ENCODE measurements at places on chromosomes 4 and X.
A peak's percentile ranks its signal among the peaks of the same experiment; 100 is the strongest.

DNA sequence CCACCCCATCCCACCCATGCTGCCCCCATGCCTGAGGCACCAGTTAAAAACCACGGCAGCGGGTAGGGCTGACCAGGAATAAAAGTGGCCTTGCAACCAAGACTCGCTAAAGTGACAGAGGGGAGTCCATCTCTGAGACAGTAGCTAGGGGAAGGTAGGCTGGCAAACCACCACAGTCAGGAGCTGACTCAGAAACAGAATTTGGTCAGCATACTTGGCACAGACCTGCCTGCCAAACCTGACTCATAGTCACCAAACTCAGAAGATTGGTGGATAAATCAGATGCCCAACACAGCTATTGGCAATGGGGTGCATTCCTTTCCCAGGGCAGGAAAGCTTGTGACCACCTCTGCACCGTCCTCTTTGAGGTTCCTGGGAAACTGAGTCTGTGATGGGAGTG lies 193.8 kb downstream of the BCOR start:
- DNase-seq, result no peak

- DNase-seq, result no peak
Observed at GRCh38 chrX:69321006-69321655, 155.9 kb upstream of the PJA1 start.

DNA sequence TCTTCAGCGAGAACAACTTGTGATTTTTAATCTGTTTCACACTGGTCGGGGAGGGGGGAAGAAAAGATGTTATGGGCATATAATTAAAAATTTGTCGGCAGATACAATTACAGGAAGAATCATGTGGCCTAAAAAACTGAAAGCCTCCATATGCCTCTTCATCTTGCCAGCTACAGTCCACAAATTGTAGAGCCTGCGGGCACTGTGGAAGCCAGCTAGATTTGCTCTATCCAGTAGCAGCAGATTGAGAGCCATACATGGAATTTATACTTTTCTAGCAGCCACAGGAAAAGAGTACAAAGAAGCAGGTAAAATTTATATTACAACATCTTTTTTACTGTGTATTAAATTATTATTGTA lies 147.3 kb downstream of the TBL1X start:
- no peak for DNase-seq

DNA sequence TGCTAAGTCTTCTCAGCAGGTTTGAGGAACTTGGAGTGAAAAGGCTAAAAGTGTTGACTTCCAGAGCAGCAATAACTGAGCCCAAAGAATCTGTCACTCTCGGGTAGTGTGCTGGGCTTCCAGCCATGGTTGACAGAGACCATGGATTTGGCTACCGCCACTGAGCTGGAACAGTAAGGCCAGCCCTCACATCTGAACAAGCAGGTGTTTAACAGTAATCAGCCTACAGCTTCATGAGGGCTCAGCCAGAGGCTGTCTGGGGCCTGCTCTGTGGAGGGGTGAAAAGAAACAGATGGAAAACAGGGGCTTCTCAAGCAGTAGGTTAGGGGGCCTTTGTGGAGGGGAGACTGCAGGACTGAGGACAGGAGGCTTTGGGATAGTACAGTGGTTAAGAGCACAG lies 14.9 kb downstream of the RASL11B start:
- no peak for DNase-seq

GRCh38 chr4:119478446-119479179 lies 150.0 kb downstream of the PDE5A start:
- DNase-seq, result no peak

- DNase-seq, result no peak
Observed at GRCh38 chrX:119981286-119982070, 37.9 kb upstream of the NKAP start.

- DNase-seq, result no peak
Observed at GRCh38 chr4:147009875-147010274, 64.2 kb upstream of the TTC29 start.

DNA sequence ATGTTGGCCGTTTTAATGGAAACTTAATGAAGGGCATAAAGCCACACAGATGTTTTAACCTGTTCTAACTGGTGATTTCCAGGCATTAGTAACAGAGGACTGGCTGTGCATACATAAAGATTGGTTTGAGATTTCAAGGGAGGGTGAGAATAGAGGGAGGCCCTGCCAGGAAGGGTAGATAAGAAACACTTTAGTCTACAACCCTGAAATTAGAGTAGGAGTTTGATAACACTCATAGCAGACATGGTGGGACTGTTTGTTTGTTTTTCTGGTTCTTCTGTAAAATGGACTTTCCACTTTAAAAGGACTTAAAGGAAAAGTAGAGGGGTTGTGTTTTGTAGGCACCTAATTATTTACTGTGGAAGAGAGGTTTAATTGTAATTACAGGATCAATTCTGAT lies 16.2 kb downstream of the SLC4A4 start:
- no peak for DNase-seq

DNA sequence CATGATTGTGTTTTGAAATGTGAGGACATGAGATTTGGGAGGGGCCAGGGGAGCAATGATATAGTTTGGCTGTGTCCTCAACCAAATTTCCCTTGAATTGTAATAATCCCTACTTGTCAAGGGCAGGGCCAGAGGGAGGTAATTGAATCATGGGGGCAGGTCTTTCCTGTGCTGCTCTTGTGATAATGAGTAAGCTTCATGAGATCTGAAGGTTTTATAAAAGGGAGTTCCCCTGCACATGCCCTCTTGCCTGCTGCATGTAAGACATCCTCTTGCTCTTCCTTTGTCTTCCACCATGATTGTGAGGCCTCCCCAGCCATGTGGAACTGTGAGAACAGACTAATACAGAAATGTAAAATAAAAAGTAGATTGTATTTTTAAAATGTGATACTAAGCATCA lies 1294.9 kb downstream of the ADGRL3 start:
- DNase-seq, result no peak

DNA sequence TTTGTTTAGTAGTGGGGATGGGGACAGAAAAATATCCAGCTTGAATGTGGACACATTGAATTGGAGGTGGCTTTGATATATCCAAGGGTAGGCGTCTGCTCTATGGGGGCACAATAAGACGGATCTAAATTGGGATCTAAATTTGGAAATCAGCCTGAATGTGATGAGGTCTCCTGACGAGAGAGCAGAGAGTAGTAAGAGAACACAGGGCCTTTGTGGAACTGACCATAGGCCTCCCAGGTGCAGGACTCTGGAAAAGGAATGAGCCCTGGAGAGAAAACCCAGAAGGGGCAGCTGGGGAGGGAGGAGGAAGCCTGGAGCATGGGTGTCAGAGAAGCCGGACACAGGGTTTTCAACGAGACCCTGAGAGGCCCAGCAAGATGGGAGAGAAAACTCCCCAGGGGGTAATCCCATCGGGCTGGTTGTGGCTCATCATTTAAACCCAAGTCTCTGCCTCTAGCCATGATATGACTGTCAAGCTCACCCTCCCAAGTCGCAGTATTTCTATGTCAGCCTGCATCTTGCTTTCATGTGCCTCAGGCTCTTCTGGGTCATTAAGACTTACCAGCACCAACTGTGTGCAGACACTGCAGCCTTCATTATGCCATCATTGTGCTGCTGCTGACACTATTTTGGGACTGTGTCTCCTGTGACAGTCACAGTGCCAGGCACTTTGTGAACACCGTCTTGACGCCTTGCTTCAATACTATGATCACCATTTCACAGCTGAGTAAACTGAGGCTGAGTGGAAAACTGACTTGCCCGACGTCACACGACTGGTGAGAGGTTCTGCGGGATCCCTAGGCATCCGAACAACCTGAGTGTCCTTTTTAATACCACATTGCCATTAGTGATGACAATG lies 57.1 kb downstream of the ANAPC4 start:
- DNase-seq, result no peak

- DNase-seq, result no peak
Observed at GRCh38 chr4:44914748-44915147, 188.4 kb upstream of the GNPDA2 start.

DNA sequence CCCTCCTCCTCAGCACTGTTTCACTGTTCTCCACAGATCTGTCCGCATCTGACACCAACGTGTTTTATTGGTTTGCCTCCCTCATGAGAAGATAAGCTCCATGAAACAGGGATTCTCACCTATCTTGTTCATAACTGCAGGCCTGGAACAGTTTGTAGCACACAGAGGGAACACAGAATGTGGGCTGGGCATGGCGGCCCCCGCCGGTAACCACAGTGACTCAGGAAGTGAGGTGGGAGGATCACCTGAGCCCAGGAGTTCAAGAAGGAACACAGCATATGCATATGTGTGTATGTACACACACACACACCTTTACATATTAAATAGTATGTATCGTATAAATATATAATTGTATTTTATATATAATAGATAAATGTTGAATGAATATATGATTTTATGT lies 168.6 kb downstream of the AFAP1 start:
- peak; percentile 24 for DNase-seq

- no peak for DNase-seq
Observed at GRCh38 chr4:40998675-40999358, 215.5 kb downstream of the APBB2 start.

DNA sequence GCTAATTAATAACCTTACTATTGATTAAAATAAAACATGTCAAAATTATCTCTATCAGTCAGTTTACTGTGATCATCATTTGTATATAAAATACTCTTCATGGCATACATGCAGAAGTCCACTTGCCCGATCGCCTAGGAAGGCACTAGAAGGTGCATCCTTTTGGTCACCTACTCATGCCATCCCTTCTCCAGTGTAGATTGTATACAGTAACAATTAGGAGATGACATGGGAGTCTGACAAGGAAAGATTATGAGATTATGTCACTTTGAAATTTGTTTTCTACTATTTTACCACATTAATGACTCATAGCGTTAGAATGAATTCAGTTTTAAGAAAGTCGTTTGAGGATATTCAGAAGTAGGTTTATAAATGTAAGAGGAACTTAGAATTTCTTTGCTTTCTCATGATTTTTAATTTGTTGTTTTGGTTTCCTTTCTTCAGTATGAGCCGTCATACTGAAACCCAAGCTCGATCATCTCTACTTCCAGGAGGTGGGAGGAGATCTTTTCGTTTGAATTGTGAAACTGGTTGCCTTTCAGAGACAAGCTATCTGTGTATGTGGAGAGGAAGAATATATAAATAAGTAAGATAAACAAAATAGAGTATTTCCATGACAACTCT lies 51.1 kb upstream of the UNC5C start:
- no peak for DNase-seq

DNA sequence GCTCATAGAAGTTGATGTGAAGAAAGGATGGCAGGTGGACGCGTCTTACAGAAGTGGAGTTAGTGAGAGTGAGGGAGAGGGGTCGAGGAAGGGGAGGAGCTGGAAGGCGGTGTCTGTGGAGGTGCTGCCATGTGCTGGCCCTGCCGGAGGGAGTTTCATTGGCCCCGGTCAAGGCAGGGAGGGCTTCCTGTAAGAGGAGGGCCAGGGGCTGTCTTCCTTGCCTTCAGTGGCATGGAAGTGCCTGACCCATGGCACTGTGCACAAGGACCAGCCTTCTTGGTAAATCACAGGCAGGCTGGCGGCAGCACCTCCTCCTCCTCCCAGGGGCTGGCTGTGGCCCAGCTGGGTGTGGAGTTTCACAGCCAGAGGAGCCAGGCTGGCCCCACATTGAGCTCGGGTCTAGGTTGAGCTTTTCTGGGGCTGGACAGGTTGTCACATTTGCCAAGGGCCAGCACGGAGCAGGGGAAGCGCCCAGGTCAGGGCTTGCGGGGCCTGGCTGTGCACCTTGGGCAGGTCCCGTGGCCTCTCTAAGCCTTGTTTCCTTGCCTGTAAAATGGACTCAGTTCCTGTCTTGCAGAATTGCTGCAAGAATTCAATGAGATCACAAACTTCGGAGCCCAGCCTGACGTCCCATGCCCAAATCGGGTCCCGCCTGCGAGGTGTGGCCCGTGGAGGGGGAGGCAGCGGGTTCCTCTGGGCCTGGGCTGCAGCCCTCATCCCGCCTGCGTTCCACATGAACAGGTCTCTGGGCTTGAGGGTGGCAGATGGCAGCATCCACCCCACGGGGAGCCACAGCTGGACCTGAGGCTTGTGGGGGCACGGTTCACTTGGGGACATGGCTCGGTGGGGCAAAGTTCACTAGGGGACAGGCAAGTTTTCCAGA lies 7.0 kb downstream of the HTRA3 start:
- DNase-seq, result no peak

GRCh38 chr4:104901438-104901837 lies 245.2 kb upstream of the TET2 start:
- DNase-seq, result no peak

DNA sequence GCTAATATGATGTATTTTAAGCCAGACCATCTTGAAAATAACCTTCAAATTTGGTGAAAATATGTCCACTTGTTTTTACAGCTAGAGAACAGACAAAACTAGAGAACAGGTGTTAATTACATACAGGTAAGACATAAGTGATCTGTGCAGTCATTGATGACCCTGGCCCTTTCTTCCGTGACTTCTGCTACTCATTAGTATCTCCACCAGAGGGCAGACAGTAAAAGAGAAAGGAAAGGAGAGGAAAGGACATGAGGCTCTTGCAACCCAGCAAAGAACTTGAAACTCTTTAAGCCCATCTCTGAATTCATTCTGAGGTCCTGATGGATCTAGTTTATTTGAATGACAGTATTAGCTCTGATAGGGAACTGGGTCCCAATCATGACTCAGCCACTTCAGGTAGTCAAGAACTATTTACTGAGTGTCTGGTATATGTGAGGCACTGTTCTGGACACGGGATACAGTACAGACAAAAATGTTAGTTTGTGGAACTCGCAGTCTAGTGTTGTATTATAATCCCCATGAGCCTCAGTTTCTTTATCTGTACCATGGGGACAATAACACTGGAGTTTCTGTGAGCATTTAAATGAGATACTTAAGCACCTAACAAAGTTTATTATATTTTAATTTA lies 121.0 kb upstream of the TEX13D start:
- DNase-seq, result no peak

GRCh38 chrX:49129427-49129826 lies 5.9 kb upstream of the GPKOW start:
- no peak for DNase-seq

- no peak for DNase-seq
Observed at GRCh38 chr4:4440333-4441061, 53.6 kb downstream of the NSG1 start.

GRCh38 chr4:2754848-2755819 lies 1.0 kb downstream of the TNIP2 start:
- no peak for DNase-seq

DNA sequence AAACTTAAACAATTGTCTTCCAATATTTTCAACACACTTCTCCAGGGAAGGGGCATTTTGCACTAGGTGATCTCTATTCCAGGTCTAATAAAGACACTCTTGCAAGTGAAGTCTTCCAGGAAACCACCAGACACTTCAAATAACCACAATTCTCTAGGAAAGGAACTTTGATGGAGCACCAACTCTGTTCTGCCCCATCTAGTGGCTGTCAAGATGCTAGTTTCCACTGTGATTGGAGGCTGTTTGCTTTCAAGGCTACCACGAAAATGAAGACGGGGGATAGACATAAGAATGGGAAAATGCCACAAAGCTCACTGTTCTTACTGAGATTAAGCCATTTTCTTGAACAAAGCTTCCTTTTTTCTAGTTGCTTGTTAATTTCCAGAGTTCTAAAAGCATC lies 100.6 kb upstream of the F9 start:
- no peak for DNase-seq

DNA sequence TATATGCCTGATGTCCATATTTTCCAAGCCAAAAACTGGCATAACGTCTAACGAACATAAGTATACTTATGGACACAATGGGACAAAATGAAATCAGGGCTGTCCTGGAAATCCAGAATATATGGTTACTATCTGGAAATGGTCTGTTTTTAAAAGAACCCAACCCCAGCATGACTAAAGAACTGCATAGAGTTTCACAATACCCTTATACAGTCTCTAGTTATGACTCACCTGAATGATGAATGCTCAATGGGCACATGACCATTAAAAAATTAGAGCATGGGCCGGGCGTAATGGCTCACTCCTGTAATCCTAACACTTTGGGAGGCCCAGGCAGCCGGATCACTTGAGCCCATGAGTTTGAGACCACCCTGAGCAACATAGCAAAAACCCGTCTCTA lies 31.8 kb downstream of the AMMECR1 start:
- DNase-seq, result no peak
